Brain pericyte (primary cell): ENCODE measurements at places on chromosomes 7 and 10.

DNA sequence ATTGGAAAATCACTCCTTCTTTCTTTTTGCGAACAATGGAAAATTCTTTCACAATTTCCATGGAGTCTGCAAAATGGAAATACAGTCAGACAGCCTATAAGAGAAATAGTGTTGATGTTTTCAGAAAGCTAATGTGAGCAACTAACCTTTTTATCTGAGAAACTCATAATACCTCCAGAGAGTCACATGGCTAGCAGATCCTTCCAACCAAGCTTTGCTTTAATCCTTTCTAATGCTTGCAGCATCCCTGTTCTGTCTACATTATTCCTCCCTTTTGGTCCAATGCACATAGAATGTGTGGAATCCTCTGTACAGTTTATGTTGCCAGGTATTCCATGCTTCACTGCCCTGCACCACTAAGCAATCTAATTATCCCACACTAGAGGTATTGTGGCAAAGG, 717.5 kb upstream of the LRRN3 start:
- DNase-seq, result no peak

DNA sequence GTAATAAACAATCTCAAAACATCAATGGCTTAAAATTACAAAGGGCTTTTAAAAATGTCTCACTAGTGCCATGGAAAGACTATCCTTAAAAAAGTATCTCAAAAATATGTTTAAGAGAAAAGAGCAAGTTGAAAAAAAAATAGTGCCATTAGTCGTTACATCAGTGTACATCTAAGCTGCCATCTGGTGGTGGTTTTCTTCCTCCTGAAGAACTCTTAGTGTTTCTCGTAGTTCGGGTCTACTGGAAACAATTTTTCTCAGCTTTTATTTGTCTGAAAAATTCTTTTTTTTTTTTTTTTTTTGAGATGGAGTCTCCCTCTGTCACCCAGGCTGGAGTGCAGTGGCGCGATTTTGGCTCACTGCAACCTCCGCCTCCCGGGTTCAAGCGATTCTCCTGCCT, 5.9 kb upstream of the GARIN1A start:
- DNase-seq, result no peak

GRCh38 chr7:38656968-38657367, 25.8 kb upstream of the AMPH start:
- no peak for DNase-seq

DNA sequence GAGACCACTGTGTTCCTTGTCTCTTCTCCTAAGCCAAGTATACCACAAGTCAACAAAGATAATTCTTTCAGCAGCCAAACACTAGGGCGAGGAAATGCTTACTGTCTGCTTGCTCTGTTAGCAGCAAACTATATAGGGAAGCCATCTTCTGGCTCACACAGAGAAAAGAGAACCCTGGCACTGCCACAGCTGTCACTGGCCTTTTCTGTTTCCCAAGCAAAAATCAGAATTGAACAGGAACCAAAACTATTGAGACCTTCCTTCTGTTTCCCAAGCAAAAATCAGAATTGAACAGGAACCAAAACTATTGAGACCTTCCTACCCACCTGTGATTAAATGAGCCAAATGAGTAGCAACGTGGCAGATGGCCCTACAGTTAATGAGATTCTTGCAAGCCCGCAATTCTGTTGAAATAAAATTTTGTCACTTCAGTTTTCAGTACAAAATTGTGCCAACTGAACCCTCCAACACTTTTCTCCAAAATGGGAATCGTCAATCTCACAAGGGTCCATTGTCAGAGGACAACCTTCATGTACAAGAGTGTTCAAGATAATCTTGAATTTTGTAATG, 54.5 kb downstream of the LRRTM3 start:
- DNase-seq, result no peak

DNA sequence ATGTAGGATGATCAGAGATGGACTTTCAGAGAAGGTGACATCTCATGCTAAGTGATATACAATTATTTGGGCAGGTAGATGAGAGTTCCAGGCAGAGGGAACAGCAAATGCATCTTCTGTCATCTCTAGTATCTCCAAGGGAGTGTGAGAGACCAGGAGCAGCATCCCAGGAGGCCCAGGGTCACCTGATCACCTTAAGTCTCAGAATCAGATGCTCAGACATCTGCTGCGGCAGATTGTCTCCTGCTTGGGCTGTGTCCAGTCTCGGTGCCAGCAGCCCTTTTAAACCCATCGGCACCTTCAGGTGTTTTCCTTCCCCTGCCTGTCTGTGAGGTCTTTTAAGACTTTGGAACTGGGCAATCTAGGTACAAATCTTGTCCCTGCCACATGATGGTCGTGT, 690.6 kb downstream of the LRMDA start:
- no peak for DNase-seq

- no peak for DNase-seq
Measured at GRCh38 chr7:121286742-121287734, 41.8 kb upstream of the WNT16 start.

GRCh38 chr10:12710594-12711349, 290.7 kb downstream of the CCDC3 start:
- peak; percentile 43 for DNase-seq

- no peak for DNase-seq
Measured at GRCh38 chr7:49580761-49581160, 192.7 kb upstream of the VWC2 start.

DNA sequence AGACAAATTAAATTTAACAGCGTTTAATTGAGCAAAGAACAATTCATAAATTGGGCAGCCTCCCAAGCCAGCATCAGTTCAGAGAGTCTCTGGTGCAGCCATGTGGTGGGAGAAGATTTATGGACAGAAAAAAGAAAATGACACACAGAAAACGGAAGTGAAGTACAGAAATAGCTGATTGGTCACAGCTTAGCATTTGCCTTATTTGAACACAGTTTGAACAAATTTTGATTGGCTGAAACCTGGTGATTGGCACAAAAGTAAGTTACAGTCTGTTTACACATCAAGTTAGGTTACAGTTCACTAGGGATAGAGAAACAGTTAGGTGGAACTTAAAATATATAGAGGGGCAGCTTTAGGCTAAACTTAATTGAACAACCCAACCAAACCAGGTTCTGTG, 720.1 kb downstream of the TYW1 start:
- DNase-seq, result no peak

DNA sequence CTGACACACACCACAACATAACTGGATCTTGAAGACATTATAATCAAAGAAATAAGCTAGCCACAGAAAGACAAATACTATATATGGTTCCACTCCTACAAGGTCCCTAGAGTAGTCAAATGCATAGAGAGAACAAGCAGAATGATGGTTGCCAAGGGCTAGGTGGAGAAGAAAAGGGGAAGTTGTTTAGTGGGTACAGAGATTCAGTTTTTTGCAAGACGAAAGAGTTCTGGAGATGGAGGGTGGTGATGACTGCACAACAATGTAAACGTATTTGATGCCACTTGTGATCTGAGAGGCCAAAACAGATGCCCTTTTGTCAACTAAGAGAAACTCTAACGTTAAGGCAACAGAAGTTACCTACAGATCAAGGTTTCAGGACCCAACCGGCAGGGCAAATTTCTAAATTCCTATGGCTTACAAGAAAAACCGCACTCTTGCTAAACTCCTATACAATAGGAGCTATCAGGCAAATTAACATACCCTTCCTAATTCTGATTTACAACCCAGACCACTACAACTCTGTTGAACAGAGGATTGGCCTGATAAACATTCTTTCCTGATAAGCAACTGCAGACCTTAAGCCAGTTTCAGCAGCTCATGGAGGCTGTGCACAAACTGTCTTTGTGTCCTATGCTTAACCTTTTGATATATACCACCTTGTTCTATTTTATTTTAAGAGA, 69.0 kb downstream of the FAM107B start:
- DNase-seq, result no peak

GRCh38 chr10:75972491-75973276, 541.3 kb downstream of the LRMDA start:
- DNase-seq, result peak; percentile 21

DNA sequence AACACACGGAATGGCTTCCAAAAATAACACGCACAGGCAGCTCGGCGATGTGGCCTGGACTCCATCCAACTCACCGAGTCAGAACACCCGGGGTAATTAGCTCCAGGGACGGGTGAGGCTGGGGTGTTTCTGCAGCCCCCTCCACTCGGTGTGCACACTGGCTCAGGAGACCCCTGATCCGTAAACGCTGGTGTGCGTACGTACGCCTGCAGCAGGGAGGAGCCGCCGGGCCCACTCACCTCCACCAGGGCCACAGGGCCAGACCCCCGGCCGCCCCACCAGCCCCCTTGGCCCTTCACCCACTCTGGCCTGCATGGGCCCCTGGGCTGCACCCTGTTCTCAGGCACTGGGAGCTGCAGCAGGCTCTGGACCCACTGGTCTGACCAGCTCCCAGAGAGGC, 22.4 kb upstream of the UTF1 start:
- DNase-seq, result no peak

DNA sequence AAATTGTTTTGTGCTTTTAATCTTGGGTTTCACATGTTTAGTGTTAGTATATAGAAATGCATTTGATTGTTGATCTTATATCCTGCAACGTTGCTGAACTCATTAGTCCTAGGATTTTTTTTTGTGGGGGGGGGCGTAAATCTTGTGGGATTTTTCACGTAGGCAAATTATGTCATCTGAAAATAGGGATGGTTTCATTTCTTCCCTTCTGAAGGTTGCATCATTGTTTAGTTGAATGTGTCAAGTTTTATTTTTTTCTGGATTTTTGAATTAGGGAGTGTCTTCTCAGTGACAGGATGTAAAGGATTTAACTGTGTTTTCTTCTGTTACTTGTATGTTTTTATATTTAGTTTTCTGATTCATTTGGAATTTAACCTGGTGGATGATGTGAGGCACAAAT, 26.7 kb downstream of the MKLN1 start:
- DNase-seq, result no peak

GRCh38 chr7:95509199-95509598, 23.5 kb downstream of the ASB4 start:
- DNase-seq, result no peak

- DNase-seq, result no peak
Measured at GRCh38 chr7:36821617-36822016, 97.3 kb upstream of the AOAH start.

GRCh38 chr7:95334447-95334846, 10.1 kb upstream of the PON1 start:
- no peak for DNase-seq
